ENCODE measurements at places on chromosomes 4 and X. TPM values are rescaled to one million over a fixed set of nuclear protein-coding genes. Genes with fewer than 3 reads are reported as not detected.

- H3K4me1 ChIP-seq: no peaks in the 10 kb centered on the region
- H3K36me3 ChIP-seq: no peaks in the 10 kb centered on the region
- H3K27me3 ChIP-seq: no peaks in the 10 kb centered on the region
- H3K27ac ChIP-seq: no peak overlapping the region
- no peak for DNase-seq
- no peak overlapping the region for H3K4me3 ChIP-seq
Measured at GRCh38 chr4:121339307-121339706, 41.5 kb downstream of the QRFPR start.

- no peak overlapping the region for H3K27ac ChIP-seq
- no peaks in the 10 kb centered on the region for H3K36me3 ChIP-seq
- no peak for DNase-seq
- H3K4me3 ChIP-seq: no peak overlapping the region
- H3K4me1 ChIP-seq: no peaks in the 10 kb centered on the region
Measured at GRCh38 chr4:87677731-87678130, 27.7 kb downstream of the DMP1 start.

DNA sequence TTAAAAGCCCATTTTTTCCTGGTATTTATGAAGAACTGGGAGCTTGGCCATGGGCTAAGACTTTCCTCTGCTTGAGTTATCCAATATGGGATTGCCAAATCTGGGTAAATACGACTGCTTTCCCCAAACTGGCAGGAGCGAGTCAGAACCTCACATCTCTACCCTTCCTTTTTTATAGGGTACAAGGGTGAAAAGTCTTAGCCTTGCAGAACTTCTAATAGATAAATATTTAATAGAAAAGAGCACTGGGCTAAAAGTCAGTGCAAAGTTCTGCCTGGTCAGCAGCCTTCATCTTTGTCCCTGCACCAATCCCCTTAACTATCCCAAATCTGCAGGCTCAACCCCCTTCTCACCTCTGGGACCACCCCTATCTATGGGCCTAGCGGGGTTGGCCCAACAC, 61.6 kb upstream of the ACSL1 start:
- no peak overlapping the region for H3K4me3 ChIP-seq
- no peaks in the 10 kb centered on the region for H3K4me1 ChIP-seq
- no peaks in the 10 kb centered on the region for H3K36me3 ChIP-seq
- DNase-seq: no peak

GRCh38 chr4:43348591-43348990, 456.1 kb downstream of the GRXCR1 start:
- no peaks in the 10 kb centered on the region for H3K36me3 ChIP-seq
- H3K27ac ChIP-seq: no peak overlapping the region
- H3K27me3 ChIP-seq: no peaks in the 10 kb centered on the region
- H3K4me3 ChIP-seq: no peak overlapping the region

- H3K36me3 ChIP-seq: no peaks in the 10 kb centered on the region
- no peak overlapping the region for H3K4me3 ChIP-seq
- H3K4me1 ChIP-seq: peaks cover 7% of the 10 kb centered on the region
- H3K27me3 ChIP-seq: peaks cover 3% of the 10 kb centered on the region
Measured at GRCh38 chr4:8227201-8227770, 28.2 kb downstream of the SH3TC1 start.

- H3K27me3 ChIP-seq: no peaks in the 10 kb centered on the region
- DNase-seq: no peak
- H3K4me1 ChIP-seq: peaks cover 4% of the 10 kb centered on the region
- peak overlapping the region; percentile 50 for H3K27ac ChIP-seq
Measured at GRCh38 chrX:11427453-11428071, 134.3 kb downstream of the AMELX start.

DNA sequence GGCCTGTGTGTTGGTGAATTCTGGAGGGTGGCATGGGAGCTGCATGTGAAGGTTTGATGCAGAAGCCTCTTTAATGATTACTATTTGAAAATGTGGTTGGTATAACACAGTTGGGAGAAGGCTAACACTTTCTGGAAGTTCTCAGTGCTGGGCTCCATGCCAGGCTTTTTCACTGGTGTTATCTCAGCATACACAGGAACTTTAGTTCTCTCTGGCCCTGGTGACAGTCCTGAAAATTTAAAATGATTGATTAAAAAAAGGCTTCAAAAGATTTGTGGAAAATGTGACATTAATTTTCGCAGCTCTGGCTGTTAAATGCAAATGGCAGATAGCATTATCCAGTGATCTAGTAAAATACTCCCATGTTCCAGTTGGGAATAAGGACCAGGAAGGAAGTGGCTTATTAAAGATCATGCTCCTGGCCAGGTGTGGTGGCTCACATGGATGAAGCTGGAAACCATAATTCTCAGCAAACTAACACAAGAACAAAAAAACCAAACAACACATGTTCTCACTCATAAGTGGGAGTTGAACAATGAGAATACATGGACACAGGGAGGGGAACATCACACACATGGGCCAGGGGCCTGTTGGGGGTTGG, 36.6 kb downstream of the DIPK2B start:
- peaks cover 32% of the 10 kb centered on the region for H3K27me3 ChIP-seq
- no peak overlapping the region for H3K27ac ChIP-seq
- H3K36me3 ChIP-seq: no peaks in the 10 kb centered on the region
- H3K4me1 ChIP-seq: no peaks in the 10 kb centered on the region
- H3K4me3 ChIP-seq: no peak overlapping the region
- no peak for DNase-seq

DNA sequence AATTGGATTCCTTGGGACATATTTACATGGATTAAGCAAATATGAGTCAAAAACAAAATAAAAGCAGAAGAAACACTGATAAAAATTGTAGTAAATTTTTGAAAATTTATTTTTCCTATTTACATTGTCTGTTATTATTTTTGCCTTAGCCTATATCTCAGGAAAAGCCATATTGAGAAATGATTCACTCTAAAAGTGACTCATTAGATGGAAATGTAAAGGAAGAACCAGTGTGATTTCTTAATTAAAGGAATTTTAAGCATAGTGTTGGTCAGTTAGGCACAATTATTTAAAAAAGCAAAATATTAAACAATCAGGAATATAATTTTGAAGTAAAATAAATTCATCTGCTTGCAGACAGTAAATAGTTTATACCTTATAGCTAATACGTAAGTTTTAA, 167.4 kb upstream of the NAP1L5 start:
- DNase-seq: peak; percentile 7
- no peaks in the 10 kb centered on the region for H3K27me3 ChIP-seq
- H3K4me1 ChIP-seq: peaks cover 9% of the 10 kb centered on the region
- H3K27ac ChIP-seq: no peak overlapping the region
- no peak overlapping the region for H3K4me3 ChIP-seq

- H3K27ac ChIP-seq: no peak overlapping the region
- no peak overlapping the region for H3K4me3 ChIP-seq
- no peaks in the 10 kb centered on the region for H3K27me3 ChIP-seq
- H3K36me3 ChIP-seq: peaks cover 7% of the 10 kb centered on the region
- no peak for DNase-seq
Measured at GRCh38 chr4:76989391-76990061, 40.0 kb downstream of the SEPTIN11 start.

DNA sequence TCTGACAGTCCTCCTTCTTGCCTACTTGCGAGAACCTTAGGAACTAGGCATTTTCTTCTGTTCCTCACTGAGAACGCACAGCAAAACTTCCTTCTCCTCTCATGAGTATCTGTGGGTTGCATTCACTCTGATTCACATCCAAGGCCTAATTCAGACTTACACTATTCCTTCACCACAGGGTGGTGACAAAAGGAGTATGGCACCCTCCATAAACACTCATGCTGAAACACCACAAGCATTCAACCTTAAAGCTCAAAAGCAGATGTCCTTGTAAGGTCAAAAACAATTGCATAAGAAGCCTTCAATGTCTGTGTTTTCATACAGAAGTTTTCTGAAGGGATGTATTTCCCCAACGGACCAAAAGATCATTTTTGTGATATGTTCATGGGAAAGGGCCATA, 147.3 kb downstream of the CORIN start:
- no peaks in the 10 kb centered on the region for H3K36me3 ChIP-seq
- peaks cover 2% of the 10 kb centered on the region for H3K27me3 ChIP-seq

GRCh38 chrX:29913647-29914046, 301.7 kb upstream of the MAGEB2 start:
- H3K4me1 ChIP-seq: no peaks in the 10 kb centered on the region
- no peak overlapping the region for H3K27ac ChIP-seq
- no peaks in the 10 kb centered on the region for H3K27me3 ChIP-seq
- H3K36me3 ChIP-seq: no peaks in the 10 kb centered on the region
- no peak overlapping the region for H3K4me3 ChIP-seq
- DNase-seq: no peak

GRCh38 chr4:31592293-31592692, 872.1 kb downstream of the PCDH7 start:
- no peaks in the 10 kb centered on the region for H3K27me3 ChIP-seq
- no peaks in the 10 kb centered on the region for H3K4me1 ChIP-seq
- H3K27ac ChIP-seq: no peak overlapping the region
- H3K36me3 ChIP-seq: no peaks in the 10 kb centered on the region

GRCh38 chr4:174874898-174875297, 43.3 kb upstream of the ADAM29 start:
- H3K4me1 ChIP-seq: no peaks in the 10 kb centered on the region
- no peaks in the 10 kb centered on the region for H3K27me3 ChIP-seq
- no peak overlapping the region for H3K4me3 ChIP-seq

GRCh38 chr4:143382596-143382995, 45.9 kb downstream of the GAB1 start:
- H3K27ac ChIP-seq: peak overlapping the region; percentile 91
- no peaks in the 10 kb centered on the region for H3K36me3 ChIP-seq
- peak; percentile 53 for DNase-seq
- peaks cover 16% of the 10 kb centered on the region for H3K4me1 ChIP-seq

GRCh38 chrX:133541021-133541420, 125.7 kb upstream of the GPC4 start:
- H3K27me3 ChIP-seq: no peaks in the 10 kb centered on the region
- no peaks in the 10 kb centered on the region for H3K36me3 ChIP-seq
- DNase-seq: no peak
- no peaks in the 10 kb centered on the region for H3K4me1 ChIP-seq
- H3K4me3 ChIP-seq: no peak overlapping the region

- DNase-seq: no peak
- peaks cover 9% of the 10 kb centered on the region for H3K27me3 ChIP-seq
- no peak overlapping the region for H3K4me3 ChIP-seq
- H3K4me1 ChIP-seq: peaks cover 10% of the 10 kb centered on the region
- H3K36me3 ChIP-seq: no peaks in the 10 kb centered on the region
Measured at GRCh38 chrX:68988865-68989264, 160.0 kb downstream of the EFNB1 start.

FAM133A gene
- under 0.01 TPM for total RNA-seq

FGF13 gene
- 0.18 TPM for total RNA-seq

FAM236D gene
- not detected for total RNA-seq

POLN gene
- 0.72 TPM for total RNA-seq

TREX2 gene
- total RNA-seq: 0.36 TPM
